ENCODE measurements at places on chromosomes 12 and 14.

DNA sequence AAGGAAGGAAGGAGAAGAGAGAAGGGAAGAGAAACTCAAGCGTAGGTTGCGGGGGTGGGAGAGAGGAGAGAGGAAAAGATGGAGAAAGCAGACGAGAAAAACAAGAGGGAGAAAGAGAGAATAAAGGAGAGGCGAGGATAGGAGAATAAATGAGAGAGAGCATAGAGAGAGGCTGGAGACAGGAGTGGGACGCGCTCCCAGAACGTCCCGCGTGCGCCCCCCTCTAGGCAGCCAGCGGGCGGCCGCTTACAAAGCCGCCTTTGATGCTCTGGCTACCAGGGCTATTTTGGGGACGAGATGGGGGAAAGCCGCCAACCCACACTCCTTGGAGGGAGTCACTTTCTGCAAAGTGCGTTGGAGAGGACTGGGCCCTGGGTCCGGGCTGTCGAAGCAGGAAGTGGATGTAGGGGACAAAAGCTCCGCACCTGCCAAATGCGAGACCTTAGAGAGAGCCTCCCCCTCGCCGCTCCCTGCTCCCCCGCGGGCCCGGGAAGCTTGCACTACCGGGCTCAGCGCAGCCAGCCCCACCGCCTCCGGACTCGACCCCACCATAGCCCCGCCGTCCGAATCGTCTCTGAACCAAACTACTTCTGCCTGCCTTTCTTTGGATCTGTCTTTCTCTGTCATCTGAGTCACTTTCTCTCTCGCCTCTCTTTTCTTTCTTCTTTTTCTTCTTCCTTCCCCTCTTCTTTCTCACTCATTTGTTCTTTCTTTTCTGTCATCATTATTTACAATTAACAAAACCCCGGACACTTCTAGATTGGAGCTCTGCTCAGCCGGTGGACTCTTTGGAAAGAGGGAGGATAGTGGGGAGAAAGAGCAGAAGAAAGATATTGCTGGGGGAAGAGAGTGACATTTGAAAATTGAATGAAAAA is 8.0 kb downstream of the ASCL1 start:
- no peak for DNase-seq

DNA sequence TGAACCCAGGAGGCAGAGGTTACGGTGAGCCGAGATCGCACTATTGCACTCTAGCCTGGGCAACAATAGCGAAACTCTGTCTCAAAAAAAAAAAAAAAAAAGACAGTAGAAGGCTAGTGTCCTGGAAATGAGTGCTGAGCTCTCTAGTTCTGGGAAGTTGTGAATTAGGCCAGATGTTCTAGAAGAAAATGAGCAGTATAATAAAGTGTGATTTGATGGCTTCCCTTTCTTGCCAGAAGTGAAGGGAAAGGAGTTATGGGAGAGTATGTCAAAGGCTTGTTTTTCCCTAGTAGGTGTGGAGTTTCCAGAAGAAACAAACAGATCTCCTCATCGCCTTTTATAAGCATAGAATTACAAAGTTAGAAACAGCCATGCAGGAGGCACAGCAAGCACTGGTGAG is 20.5 kb downstream of the RNF212B start:
- no peak for DNase-seq

- no peak for DNase-seq
Measured at GRCh38 chr14:61730756-61731373, 31.4 kb upstream of the SNAPC1 start.

- DNase-seq = no peak
Measured at GRCh38 chr14:31944256-31945073, 132.6 kb upstream of the ARHGAP5 start.

GRCh38 chr12:117854339-117855012 is 114.3 kb downstream of the KSR2 start:
- DNase-seq = no peak

GRCh38 chr12:95625012-95625411 is 73.7 kb upstream of the USP44 start:
- DNase-seq = no peak
